Lung (tissue), 17 donors: ENCODE measurements at places on chromosomes 11 and 22. TPM values are rescaled to one million over a fixed set of nuclear protein-coding genes. Genes with fewer than 3 reads are reported as not detected.

- DNase-seq, result no peak
Observed at GRCh38 chr22:45642986-45643385, 28.6 kb upstream of the ATXN10 start.

GRCh38 chr22:44889255-44889878 is 120.4 kb downstream of the PHF21B start:
- peak; percentile 18 for DNase-seq

The PGA3 gene
- total RNA-seq, result not detected

The XRRA1 gene
- 27.8 TPM for total RNA-seq

DNA sequence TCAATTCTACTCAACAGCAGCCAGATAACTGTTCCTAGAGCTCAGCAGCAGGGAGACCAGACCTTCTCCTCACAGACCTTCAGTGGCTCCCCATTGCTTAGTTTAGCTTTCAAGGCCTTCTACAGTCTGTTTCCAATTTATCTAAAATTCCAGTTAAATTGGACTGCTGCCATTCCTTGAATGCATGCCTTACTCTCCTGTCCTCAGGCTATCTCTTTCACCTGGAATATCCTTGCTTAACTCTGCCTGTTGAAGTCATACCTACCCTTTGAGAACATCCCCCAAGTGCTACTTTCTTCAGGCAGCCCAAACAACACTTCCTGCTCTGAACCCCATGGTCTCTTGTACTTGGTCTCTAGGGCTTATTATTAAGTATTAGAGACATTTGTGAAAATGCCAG is 120.7 kb upstream of the TENM4 start:
- no peak for DNase-seq

GRCh38 chr11:108790501-108791299 is 125.8 kb downstream of the DDX10 start:
- DNase-seq, result no peak

DNA sequence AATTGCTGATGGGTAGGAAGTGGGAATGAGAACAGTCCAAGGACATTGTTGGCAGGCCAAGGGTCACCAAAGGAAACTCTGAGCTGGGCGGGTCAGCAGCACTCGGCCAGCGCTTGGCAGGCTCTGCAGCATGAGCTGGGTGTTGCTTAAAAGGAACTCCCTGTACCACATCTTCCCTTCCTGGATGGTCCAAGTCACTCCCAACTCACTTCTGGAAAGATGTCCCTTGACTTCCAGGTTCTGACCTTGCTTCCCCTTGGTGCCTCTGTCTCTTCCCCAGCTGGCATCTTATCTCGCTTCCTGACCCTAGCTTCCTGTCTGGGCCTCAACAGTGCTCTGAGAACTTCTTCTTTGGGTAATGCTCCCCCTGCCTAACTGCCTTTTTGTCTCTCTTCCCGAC is 24.8 kb upstream of the SWAP70 start:
- no peak for DNase-seq

DNA sequence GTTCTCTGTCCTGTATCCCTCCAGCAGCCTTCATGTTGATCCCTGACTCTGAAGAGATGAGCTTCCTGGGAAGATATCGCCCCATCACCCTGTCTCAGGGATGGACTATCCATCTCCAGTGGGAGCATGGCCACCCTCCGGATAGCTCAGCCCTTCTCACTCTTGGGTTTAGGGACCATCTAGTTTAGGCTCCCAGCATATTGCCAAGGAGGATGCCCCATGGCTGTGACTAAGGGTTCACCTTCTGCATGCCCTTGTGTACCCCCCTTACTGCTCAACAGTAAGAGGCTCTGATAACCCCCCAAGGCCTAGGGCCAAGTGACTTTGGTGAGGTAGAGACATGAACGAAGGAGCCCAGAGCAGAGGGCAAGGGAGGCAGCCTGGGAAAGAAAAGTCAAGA is 1.3 kb downstream of the TMPRSS13 start:
- DNase-seq, result no peak

GRCh38 chr11:208917-209260 is 1.4 kb downstream of the RIC8A start:
- DNase-seq, result no peak

DNA sequence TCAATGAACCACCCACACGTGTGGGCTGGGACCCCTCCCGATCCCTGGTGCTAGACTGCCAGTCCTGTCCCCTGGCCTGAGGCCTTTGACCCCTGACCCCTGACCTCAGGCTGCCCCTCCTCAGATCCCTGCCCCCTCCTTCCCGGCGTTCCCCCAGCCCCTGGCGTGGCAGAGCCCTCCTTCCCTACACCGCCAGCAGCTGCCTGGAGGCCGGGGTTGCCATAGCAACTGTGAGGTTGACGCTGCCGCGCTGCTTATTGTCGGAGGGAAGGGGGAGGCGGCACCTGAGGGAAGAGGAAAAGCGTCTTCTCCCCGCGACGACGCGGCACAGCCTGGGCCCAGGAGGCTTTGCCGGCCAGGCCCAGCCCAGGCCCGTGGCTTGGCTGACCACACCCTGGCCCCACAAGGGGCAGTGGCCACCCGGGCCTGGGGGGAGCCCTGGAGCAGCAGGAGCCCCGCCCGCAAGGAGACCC is 32.6 kb downstream of the SHANK3 start:
- peak; percentile 89 for DNase-seq

The ZP1 gene
- total RNA-seq, result not detected

The OR51E1 gene
- total RNA-seq, result 0.60 TPM

DNA sequence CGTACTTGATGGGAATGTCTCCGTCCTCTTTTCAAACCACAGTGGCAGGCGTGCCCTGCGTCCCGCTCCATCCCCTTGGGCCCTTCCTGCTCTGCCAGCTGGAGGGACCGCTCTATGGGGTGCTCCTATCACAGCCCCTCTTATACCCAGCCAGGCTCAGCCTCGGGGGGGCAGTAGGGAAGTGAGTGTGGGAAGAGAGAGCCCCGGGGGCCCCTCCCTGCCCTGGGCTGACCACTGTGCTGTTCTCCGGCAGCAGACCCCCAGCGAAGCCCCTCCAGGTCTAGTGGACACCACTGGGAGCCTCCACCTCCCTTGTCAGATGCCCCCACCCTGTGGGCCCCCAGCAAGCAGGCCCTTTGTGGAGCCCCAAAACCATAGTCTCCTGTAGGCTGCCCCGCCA is 572.5 kb downstream of the BRD1 start:
- no peak for DNase-seq

DNA sequence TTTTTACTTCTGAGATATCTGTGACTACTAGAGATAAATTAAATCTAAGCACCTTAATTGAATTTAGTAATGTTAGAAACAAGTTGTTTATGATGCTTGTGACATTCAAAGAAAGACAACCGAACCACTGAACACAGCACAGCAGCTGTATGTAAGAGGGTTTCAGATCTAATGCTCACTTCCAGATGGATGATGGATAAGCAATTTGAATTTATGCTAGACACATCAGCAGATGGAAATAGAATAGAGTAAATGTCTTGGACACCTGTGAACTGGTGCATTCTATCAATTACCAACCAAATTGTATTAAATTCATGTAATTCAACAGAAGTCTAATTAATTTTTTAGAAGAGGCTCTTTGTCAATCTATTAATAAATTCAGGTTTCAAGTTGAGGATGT is 306.3 kb downstream of the CNTN5 start:
- DNase-seq, result no peak

The KRTAP5-9 gene
- 0.52 TPM for total RNA-seq

The GNG3 gene
- total RNA-seq, result 0.40 TPM

GRCh38 chr11:12900496-12900895 is 108.6 kb upstream of the RASSF10 start:
- DNase-seq, result peak; percentile 81

DNA sequence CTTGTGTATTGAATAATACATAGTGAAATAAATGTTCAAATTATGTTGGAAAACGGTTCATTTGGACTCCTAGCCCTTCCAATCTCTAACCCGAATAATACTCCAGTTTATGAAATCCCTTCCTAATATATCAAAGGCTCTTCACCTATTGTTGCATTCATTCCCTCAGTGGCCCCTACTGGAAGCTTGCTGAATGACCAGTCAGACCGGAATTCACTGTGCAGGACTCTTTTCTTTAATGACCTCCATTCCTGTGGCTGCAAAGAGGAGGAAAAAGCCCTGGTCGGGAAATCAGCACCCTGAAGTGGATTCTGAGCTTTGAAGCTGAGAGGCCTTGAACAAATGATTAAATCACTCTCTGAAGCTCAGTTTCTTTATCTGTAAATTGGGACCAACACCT is 19.1 kb upstream of the RCN1 start:
- DNase-seq, result peak; percentile 70

DNA sequence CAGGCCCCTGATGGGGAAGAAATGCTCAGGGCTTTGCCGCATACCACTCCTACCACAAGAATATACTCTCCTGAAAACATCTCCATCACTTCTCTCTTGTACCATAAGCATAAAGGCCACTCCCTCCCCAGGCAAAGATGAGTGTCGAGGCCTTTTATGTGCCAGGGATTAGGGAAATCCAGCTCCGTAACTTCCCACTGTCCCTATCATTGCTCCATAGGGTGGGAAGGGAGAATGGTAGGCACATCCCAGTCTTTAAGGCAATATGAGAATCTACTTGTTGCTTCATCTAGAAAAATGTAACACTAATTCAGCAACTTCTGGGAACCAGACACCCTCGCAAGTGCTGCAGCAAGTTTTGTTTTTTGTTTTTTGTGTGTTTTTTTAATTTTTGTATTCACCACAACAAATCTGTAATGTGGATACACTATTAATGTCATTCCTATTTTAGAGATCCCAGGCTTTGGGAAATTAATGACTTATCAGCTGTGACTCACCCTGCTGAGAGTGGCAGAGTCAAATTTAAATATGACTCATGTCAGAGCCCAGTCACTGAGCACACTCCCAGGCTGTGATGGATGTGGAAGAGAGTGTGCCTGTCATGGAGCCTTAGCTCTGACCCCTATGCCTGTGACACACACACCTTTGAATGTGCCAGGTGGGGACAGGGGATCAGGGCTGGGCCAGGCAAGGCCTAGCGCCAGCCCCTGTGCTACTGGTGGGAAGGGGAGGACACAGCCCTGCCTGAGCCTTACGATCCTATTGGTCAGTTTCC is 23.4 kb downstream of the PANX1 start:
- DNase-seq, result no peak

DNA sequence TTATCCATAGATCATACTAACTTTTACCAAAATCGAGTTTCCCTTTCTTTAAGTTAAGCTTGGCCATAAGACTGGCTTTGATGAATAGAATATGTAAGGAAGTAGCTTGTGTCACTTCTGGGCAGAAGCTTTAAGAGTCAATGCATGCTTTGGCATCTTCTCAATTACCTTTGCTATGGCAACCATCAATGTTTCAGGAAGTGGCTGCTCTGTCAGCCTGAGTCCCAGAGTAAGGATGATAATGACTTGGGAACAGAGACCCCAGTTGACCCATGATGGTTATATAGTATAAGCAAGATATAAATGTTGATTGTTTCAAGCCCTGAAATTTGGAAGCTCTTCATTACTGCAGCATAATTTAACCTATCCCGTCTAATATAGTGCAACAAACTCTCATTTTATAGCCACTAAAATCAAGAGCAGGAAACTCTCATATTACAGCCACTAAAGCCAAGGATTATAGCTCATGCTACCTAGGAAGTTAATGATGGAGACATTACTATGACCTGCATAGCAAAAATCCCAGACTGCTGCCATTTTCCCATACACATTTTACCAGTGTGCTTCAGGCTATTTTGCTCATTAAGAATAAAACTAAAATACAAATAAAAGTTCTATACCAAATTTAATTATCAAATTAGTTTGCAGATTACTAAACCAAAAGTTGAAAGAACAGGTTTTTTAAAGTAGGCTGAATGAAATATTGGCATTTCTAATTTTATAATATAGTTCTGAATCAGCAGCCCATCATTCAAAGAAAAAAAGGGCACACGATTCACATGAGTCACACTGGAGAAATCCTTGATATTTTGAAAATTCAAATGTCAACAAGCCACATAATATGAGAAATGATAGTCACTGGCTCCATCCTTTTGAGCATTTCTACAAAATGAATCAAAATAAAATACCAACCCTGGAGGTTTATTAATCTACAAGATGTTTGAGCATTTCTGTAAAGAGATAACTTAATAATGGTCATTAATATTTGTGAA is 23.8 kb downstream of the FSHB start:
- no peak for DNase-seq

The CFAP300 gene
- 16.7 TPM for total RNA-seq

The POU2AF3 gene
- 1.5 TPM for total RNA-seq
